ENCODE measurements at places on chromosomes 3 and 15.

GRCh38 chr3:150055332-150055731 lies 84.6 kb upstream of the PFN2 start:
- no peak for DNase-seq

DNA sequence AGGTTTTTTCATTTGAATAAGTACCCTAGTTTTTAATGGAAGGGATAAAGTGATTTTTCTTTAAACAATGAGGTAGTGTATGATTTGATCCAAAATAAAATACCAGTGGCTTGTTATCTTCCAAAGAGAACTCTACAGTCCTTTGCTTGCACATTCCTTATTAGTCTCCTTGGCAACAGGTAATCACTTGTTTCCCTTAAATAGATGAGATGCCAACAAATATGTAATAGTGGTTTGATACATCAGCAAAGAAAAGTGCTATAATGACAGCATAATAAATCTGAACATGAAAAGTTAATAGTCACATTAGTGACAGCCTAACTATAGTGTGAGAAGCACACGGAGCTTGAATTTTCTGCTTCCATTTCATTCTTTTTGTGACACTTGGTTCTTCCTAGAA lies 360.2 kb downstream of the ZNF385D start:
- DNase-seq, result no peak

GRCh38 chr3:69197922-69198530 lies 75.6 kb upstream of the LMOD3 start:
- DNase-seq, result no peak

DNA sequence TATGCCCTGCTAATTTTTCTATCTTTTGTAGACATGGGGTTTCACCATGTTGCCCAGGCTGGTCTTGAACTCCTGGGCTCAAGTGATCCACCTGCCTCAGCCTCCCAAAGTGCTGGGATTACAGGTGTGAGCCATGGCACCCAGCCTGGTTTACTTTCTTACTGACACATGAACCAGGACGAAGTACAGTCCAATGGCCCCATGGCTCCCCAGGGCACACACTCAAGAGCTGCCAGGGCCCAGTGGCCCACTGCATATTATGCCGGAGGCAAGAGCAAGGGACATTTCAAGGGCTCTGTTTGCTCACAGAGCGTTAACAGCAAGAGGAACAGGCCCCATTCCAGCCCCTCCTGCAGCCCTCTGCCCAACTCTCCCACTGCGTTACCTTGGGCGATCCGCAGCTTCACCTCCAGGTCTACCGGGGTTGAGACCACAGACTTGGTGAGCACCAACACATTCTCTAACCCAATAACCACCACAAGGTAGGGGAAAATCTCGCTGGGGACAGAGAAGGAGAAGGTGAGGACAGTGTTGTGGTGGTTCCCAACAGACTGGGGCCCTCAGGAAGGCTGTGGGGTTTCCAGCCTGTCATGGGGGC lies 42.8 kb downstream of the PTPN23 start:
- DNase-seq, result no peak

- no peak for DNase-seq
Observed at GRCh38 chr3:141268306-141268705, 36.7 kb downstream of the PXYLP1 start.

- DNase-seq, result peak; percentile 22
Observed at GRCh38 chr3:52153389-52154096, 680 bp downstream of the POC1A start.

DNA sequence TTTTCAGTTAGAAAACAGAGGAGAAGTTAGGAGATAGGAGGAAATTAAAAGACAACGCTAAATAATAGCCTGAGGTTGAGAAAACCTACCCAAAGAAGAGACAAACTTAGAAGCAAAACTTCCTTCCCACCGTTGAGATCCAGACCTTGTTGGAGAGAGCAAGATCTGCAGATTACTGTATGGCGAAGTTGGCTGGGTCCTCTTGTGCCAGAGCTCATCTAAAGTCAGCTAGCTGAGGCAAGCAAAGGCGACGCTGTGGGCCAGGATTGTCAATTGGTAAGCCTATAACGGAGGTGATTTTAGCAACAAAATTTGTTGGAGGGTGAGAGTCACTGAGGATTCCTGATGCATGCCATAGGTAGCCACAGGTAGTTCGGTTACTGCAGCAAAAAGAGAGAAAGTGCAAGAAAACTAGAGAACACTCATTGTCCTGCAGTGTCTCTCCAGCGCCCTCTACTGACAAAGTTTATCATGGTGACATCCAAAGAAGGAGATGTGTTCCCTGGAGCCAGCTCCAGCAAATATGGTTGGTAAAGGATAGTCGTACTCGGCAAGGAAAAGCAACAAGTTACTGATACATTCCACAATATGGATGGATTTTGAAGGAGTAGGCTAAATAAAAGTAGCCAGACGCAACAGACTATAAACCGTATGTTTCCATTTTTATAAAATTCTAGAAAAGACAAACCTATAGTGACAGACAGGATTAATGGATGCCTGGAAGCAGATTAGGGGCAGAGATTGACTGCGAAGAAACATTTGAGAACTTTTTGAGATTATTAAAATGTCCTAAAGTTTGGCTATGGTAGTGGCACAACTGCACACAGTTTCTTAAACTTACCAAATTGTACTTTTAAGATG lies 9.8 kb upstream of the OR5K4 start:
- DNase-seq, result peak; percentile 80

DNA sequence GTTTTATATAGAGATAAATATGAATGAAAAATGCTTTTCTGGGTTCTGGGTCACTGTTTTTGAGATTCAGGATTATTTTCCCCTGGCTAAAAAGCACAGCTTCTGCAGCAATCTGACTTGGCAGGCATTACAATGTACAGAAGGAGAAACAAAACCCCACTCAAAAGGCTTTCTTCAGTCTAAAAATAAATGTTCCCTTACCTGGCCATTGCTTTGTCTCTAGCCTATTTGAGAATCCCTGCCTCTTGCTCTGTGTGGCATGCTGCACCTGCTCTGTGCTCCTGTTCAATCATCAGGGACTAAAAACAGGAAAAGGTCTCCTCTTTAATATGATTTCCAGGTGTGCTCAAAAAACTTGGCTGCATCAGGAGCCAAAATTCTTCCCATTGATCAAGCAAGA lies 187.4 kb upstream of the STAC start:
- no peak for DNase-seq

GRCh38 chr15:71224024-71224423 lies 108.8 kb downstream of the THSD4 start:
- DNase-seq, result no peak

DNA sequence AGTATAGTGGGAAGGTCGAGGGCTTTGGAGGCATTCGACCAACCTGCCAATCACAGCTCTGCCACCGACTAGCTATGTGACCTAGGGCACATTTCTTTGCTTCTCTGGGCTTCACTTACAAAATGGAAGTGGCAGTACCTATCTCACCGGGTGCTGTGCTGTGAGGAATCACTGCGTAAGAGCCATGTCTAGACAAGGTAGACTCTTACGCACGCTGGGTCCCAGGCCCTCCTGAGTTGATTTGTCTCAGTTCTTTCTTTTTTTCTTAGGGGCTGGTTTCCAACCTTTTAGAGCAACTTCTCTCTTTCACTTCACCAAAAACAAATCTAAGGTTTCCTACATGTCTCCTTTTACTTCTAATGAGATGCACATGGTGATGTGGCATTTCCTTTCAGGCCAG lies 18.8 kb downstream of the CA12 start:
- DNase-seq, result no peak

DNA sequence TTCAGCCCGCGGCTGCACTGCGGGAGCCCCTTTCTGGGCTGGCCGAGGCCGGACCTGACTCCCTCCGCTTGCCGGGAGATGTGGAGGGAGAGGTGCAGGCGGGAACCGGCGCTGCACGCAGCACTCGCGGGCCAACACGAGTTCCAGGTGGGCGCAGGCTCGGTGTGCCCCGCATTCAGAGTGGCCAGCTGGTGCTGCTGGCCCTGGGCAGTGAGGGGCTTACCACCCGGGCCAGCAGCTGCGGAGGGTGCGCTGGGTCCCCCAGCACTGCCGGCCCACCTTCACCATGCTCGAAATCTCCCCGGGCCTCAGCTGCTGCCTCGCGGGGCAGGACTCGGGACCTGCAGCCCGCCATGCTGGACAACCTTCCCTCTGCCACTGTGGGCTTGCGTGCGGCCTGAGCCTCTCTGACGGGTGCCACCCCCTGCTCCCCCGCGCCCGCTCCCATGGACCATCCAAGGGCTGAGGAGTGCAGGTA lies 733.5 kb upstream of the CCDC54 start:
- DNase-seq, result no peak

GRCh38 chr3:29922992-29923746 lies 642.3 kb downstream of the RBMS3 start:
- DNase-seq, result peak; percentile 51

DNA sequence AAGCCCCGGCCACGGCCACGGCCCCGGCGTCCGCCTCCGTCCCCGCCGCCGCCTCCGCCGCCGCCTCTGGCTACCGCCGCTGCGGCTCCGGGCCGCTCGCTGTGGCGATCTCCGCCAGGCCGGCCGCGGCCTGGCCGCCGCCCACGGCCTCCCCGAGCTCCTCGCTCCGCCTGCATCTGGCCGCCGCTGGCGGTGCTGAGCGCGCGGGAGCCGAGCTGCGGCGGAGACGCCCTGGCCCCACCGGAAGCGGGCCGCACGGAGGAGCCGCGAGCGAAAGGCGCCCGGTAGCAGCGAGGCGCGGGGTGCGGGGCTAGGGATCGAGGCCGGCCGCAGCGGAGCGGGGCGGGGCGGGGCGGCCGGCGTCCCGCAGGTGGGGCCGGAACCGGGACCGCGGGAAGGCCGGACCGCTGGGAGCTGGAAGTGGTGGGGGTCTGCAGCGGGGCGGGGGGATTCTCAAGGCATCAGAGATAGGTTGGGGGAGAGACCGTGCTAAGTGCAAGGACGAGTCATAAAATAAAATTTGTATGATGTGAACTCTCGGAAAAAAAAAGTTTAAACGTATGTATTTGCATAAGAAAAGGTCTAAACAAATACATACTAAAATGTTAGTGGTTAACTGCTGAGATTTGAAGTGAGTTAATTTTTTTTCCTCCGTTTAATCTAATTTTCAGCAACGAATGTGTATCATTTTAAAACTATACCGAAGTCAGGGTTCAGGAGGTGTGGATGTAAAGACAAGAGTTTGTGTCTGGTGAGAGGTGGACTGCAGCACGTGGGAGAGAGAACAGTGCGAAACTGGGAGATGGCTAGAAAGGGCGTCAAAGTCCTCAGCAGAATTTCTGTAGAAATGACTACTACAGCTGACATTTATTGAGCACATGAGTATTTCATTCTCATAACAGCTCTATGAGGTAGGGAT lies at the start of gene AVEN:
AVEN (minus strand) TSS at position 334 of the 919 bp plus-strand sequence; CDS start at position 176, 158 bp downstream.
- peak; percentile 22 for DNase-seq

DNA sequence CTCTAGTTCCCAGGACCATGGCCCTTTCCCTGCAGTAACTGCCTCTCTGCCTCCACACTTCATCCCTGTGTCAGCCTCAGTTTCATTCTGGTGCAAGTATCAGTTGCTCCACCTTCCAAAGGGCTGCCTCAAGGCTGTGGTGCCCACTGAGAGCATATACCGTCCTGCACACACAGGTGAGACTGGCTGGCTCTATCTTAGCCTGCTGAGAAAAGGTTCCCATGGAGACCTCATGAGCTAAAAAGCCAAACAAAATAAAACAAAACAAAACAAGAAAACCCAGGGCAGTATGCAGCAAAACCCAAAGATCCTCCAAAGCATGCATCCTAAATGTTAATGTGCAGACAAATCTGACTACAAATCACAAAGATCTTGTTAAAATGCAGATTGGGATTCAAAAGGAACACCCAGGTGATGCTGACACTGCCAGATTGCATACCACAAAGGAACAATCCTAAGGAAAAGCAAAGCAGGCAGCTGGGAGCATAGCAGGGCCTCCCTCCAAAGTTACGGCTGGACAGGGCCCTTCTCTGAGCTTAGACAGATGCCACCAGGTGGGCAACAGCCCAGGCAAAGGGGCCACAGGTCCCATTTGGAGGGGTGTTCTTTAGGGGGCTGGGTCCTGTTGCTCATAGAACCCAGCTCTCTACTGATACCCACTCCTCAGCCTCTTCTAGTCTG lies 76.3 kb upstream of the SLCO2A1 start:
- DNase-seq, result no peak

DNA sequence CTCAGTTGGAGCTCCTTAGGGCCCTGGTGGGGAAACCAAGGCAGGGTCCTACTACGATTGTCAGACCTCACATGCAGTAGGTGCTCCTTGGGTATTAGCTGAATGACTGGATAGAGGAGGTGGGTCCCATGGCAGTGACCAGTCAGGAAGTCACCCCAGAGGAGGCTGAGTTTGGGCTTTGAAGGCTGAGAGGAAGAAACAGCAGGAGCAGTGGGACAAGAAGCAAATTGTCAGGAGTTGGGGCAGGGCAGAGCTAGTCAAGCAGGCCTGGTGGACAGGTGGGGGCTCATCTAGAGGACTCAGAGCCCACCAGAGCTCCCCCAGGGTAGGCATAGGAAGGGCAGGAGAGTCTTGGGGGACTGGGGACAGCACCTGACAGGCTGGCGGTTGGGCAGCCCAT lies 3.1 kb downstream of the NBEAL2 start:
- no peak for DNase-seq

Data from SK-MEL-5 (cell line).